Fibroblast of skin of left biceps (primary cell): ENCODE measurements at places on chromosomes 7 and 10.

GRCh38 chr10:19944911-19945663 lies 128.9 kb downstream of the PLXDC2 start:
- no peak for DNase-seq

GRCh38 chr10:97888641-97889262 lies 39.1 kb downstream of the GOLGA7B start:
- no peak for DNase-seq

DNA sequence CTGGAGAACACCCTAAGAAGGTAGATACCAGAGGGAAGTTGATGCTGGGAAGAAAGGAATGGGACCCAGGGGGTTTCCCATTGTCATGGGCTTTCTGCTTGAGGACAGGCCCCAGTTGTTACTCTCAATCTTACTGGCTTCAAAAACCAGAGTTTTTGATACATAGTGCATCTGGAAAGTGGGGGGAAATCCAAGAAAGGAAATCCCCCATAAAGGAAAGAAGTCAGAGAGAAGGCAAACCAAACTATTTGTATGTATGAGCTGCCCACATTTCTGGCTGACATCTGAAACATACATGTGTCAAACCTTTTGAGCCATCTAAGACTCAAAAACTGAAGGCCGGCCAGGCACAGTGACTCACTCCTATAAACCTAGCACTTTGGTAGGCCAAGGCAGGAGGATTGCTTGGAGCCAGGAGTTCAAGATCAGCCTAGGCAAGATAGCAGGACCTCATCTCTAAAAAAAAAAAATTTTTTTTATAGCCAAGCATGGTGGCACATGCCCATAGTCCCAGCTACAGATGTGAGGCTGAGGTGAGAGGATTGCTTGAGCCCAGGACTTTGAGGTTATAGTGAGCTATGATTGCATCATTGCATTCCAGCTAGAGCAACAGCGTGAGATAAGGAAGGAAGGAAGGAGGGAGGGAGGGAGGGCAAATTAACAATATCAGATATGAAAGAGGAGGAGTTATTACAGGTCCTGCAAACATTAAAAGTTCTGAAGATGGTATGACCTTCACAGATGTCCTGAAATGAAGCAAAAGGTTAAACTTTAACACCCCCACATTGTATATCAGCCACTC lies 6.7 kb upstream of the COA1 start:
- DNase-seq, result no peak

DNA sequence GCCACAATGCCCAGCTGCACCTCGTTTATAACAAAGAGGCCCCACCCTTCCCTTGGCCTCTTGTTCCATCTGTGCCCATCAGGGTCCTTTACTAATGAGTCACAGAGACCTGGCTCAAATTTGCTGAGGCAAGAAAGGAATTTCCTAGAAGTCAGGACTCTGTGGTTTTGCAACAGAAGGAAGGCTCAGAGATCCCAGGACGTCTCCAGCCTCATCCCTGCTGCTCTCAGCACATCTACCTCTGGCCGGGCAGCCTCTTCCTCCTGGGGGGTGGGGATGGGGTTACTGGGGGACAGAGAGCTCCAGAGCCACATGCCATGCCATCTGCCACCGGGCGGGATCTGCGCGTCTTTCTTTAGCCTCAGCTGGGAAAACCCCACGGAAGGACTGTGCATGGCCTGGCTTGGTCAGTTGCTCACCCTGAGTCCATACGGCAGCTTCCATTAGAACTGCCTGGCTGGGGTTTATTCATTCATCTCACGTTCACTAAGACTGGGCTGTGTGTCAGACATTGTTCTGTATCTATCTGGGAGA lies 41.9 kb upstream of the PSMG3 start:
- DNase-seq, result peak; percentile 20

GRCh38 chr7:101884671-101885596 lies 67.5 kb downstream of the CUX1 start:
- no peak for DNase-seq

GRCh38 chr10:73876157-73876556 lies 1.8 kb upstream of the CAMK2G start:
- no peak for DNase-seq

- DNase-seq, result no peak
Observed at GRCh38 chr10:107163076-107163855, 1.2 kb downstream of the SORCS1 start.

- no peak for DNase-seq
Observed at GRCh38 chr7:147029953-147030352, 913.4 kb downstream of the CNTNAP2 start.

DNA sequence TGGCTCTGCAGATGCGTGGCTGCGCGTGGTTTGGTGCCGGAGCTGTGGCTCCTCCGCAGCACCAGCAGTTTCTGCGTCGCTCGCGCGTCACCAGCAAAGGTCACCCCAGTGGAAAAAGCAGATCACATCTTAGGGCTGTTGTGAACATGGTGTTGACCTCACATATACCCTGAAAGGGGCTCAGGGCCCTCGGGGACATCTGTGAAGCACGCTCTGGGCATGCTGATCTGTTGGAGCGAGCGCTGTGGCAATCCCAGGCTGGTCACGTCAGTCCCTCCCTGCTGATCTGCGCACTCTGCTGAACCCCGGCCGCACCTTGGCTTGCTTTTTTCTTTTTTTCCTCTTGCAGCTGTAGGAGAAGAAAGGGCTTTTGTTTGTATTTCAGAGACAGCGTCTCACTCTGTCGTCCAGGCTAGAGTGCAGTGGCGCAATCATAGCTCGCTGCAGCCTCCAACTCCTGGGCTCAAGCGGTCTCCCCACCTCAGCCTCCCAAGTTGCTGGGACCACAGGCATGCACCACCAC lies 33.3 kb upstream of the AP5Z1 start:
- no peak for DNase-seq

GRCh38 chr7:92737706-92738105 lies 98.7 kb downstream of the CDK6 start:
- DNase-seq, result no peak

- DNase-seq, result no peak
Observed at GRCh38 chr7:78688376-78688775, 765.1 kb downstream of the MAGI2 start.

- DNase-seq, result no peak
Observed at GRCh38 chr7:131385039-131385605, 57.4 kb downstream of the MKLN1 start.

GRCh38 chr10:43436291-43437140 lies at the start of gene ZNF487:
Gene ZNF487 (plus strand): TSS chr10:43437111. CDS start chr10:43475814, 38,703 bp downstream.
- peak; percentile 42 for DNase-seq

GRCh38 chr10:73167458-73167782 lies 388 bp downstream of the ECD start:
- DNase-seq, result no peak

- peak; percentile 58 for DNase-seq
Observed at GRCh38 chr10:17335065-17335464, 107.0 kb downstream of the VIM start.

DNA sequence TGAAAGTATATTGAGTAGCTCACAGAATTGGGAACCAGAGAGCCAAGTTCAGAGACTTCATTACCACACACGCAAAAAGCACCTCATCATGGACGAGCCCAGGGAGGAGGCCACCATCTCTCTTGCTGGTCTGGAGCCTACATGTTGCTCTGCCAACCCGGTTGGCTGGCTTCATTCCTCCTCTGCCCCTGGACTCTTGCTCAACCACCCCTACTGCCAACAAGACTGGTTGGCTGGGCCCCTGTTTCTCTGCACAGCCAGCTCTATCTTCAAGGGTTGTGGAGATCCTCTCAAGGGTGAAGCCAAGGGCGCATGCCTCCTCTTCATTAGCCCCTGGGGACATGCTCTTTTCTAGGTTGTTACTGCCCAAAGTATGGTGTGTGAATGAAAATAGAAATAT lies 142.7 kb downstream of the JCAD start:
- no peak for DNase-seq

- no peak for DNase-seq
Observed at GRCh38 chr10:122279725-122280141, 8.6 kb downstream of the BTBD16 start.

DNA sequence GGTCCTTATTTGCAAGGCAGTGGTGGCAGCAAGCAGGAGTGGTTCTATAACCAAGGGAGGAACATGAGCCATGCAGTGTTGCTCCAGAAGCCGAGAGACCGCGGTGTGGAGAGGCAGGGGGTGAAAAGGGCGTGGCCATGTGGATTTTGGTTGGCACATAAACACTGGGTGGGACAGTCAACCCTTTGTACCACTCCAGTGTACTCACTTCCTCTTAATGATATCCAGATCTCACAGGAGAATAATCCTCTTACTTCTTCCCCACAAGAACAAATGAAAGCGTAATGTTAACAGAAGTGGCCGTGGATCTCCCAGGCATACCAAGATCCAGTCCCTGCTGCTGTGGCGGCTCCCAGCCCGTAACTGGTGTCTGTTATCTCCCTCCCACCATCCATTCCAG lies 42.4 kb downstream of the XRCC2 start:
- no peak for DNase-seq

- peak; percentile 29 for DNase-seq
Observed at GRCh38 chr10:91462423-91462822, 52.3 kb downstream of the HECTD2 start.

GRCh38 chr7:143518521-143518920 lies 40.8 kb downstream of the TAS2R41 start:
- no peak for DNase-seq

- DNase-seq, result no peak
Observed at GRCh38 chr7:128103498-128104107, 72.4 kb upstream of the LRRC4 start.

DNA sequence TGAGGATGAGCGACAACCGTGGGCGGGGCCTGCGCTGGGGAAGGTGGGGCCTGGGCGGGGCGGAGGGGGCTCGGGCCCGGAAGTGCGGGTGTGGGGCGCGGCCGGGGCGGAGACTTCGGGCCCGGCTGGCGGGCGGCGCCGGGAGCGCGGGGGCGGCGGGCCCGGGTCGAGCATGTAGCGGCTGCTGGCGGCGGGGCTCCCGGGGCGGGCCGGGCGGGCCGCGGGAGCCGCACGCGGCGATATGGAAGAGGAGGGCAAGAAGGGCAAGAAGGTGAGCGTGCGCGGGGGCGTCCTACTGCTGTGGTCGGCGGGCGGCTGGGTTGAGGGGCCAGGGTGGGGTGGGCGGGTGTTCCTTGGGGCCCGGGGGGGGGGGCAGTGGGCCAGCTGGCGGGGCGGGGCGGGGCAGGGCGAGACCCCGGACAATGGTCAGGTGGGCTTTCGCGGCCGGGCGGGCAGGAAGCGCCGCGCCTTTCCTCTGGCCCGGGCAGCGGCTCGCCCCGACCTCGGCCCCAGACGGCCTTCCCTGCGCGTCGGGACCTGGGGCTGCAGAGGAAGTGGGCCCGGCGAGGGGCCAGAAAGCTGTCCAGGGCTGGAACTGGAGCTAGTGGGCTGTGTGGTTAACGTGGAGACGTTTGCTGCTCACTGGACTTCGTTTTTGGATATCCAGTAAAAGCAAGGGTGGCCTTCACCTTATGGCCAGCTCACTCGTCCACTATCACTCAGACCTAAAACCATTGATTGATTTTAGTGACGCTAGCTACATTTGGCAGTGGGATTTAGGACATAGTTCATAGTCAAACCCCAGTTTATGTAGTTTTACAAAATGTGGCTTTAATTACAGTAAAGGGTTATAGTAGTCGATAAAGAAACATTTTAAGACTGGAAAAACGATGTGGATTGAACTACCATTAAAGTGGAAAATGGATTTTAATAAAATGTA lies at the start of gene CCM2:
TSS of gene CCM2 (plus strand) at position 109 of the 940 bp plus-strand sequence. CDS start at position 242, 133 bp downstream.
- no peak for DNase-seq

GRCh38 chr10:14282276-14282675 lies 48.4 kb downstream of the FRMD4A start:
- no peak for DNase-seq

DNA sequence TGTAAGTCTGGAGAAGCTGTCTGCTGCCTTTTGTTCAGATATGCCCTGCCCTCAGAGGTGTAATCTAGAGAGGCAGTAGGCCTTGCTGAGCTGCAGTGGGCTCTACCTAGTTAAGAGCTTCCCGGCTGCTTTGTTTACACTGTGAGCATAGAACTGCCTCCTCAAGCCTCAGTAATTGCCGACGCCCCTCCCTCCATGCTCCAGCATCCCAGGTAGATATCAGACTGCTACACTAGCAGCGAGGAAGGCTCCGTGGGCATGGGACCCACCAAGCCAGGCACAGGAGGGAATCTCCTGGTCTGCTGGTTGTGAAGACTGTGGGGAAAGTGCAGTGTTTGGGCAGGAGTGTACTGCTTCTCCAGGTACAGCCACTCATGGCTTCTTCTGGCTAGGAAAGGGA lies 26.4 kb upstream of the CXCL12 start:
- DNase-seq, result no peak

- no peak for DNase-seq
Observed at GRCh38 chr7:134887523-134887922, 98.8 kb upstream of the AGBL3 start.

GRCh38 chr10:3139216-3139910 lies 33.2 kb downstream of the PITRM1 start:
- DNase-seq, result no peak

GRCh38 chr10:121947343-121948330 lies 19.8 kb upstream of the ATE1 start:
- DNase-seq, result no peak

DNA sequence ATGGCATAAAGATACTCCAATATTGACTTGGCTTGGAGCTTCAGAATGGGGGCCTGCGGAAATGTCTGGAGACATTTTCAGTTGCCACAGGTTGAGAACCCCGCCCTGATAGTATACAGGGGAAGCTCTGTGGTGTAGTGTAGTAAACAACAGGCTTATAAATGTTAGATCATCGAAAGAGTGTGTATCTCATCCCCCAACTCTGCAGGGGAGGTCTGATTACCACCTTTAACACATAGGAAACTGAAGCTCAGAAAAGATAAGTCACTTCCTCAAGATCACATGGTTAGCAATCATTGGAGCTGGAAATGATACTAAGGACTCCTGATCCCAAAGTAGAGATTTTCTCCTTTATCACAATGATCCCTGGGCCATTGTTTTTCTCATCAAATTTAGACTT lies 144.5 kb upstream of the BMPER start:
- DNase-seq, result no peak

DNA sequence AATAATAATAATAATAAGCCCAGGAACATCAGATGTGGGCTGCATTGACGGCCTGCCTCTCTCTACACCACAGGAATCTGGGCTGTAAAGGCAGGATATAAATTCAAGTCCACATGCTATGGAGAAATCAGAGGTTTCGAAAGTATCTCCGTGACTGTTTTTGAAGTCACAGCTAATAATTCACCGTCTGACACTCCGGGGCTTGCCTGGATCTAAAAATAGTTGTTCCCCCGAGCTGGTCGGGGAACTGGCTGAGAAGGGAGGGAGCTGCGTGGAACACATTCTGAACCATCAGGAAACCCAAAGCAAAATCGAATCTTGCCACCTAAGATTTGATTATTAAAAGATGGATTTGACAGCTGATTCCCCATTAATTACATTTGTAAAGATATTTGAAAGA lies 35.4 kb downstream of the KLF6 start:
- DNase-seq, result peak; percentile 91

GRCh38 chr7:51190969-51191368 lies 125.6 kb downstream of the COBL start:
- no peak for DNase-seq

DNA sequence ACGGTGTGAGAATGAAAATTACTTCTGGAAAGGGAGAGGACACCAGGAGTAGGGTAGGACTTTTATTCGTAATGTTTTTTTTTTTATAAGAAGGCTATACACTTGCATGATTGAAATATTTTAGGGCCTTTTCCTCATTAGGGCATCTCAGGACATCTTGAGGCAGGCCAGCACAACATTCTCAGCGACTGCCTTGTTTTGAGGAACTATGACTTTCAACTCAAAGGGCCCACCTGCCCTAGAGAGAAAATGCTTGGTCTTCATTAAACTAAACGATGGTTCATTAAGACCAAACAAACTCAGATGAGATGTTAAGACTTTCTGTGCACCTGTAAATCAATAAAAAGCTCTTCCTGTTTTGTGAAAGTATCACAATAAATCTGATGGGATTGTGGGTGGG lies 11.3 kb downstream of the NOD1 start:
- DNase-seq, result no peak

- no peak for DNase-seq
Observed at GRCh38 chr7:141128506-141128905, 54.6 kb downstream of the TMEM178B start.
